ENCODE measurements at places on chromosomes 6 and 20.

DNA sequence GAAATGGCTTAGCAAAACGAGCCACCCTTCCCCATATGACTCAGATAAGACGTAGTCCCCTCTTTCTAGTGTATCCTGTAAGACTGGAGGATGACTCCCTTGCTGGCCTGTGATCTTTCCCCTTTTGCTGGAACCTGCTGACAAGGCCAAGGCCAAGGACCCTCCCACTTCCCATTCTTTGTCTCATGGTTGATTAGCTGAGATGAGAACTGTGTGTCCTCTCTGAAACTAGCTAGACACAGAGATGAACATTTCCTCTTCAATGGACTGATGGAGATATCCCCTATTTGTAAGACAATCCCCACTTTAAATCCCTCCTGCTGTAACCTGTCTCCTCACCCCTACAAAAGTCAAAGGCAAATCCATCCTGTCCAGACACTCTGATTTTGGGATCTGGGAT lies 33.4 kb upstream of the SCRT2 start:
- no peak for DNase-seq

DNA sequence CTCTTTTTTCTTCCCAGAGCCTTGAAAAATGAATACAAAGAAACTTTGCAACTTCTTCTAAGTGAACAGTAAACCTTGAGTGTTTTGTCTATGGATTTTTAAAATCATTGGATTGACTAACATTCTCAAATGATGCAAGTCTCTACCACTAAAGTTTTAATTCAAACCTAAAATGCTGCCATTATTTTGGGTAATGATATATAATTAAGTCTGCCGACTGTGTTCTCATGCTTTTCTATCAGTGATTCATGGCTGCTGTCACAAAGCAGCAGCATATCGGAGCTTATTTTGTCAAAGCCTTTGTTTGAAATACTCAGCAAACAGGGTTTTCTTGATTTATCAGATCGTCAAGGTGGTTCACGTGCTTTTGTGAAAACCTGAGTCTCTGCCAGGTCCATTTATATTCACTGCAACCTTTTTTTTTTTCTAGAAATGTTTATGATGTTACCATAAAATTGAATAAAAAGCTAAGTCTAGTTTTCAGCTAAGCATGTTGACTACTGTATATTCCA lies 96.3 kb downstream of the GJA1 start:
- no peak for DNase-seq

- DNase-seq = no peak
Measured at GRCh38 chr6:31919624-31920303, 7.8 kb upstream of the C2 start.

GRCh38 chr6:25450469-25451198 lies 171.5 kb downstream of the CARMIL1 start:
- DNase-seq = no peak

All from stimulated activated CD4-positive, alpha-beta T cell treated with anti-CD3 and anti-CD28 coated beads, Interleukin-15, amount 100 ng/mL, for 1 hour (primary cell).